ENCODE measurements at places on chromosomes 3 and 15. TPM values are rescaled to one million over a fixed set of nuclear protein-coding genes. Genes with fewer than 3 reads are reported as not detected.

Gene C2CD4B
- total RNA-seq = not detected

Gene CLDN1
- total RNA-seq = not detected

Gene IFT122
- total RNA-seq = 14.6 TPM

Gene NEK10
- 2.9 TPM for total RNA-seq

Gene GOLGA8T
- total RNA-seq = not detected

Gene DUOX1
- not detected for total RNA-seq

Gene SPSB4
- total RNA-seq = not detected

Gene PLA2G4E
- total RNA-seq = not detected

Gene ACP3
- not detected for total RNA-seq

Gene PLEKHO2
- total RNA-seq = 16.1 TPM

Gene CDCP1
- total RNA-seq = not detected

Gene GABRB3
- 11.4 TPM for total RNA-seq

Gene C3orf52
- total RNA-seq = not detected

Gene SLCO2A1
- total RNA-seq = not detected

Gene CHRD
- 1.8 TPM for total RNA-seq

Gene PLCB2
- total RNA-seq = 145 TPM

Gene RTP3
- not detected for total RNA-seq

Gene SLC2A2
- not detected for total RNA-seq

Gene ROPN1
- total RNA-seq = not detected

Gene STAB1
- total RNA-seq = not detected

Gene REC114
- not detected for total RNA-seq

Gene APOD
- total RNA-seq = 2.9 TPM

Gene GOLGA8A
- 26.8 TPM for total RNA-seq

Gene PPM1L
- under 0.01 TPM for total RNA-seq

Gene TMEM207
- not detected for total RNA-seq

Gene CLRN1
- not detected for total RNA-seq

Gene BMF
- total RNA-seq = 14.3 TPM

Gene GABRA5
- 159 TPM for total RNA-seq

Gene CKMT1A
- 3.8 TPM for total RNA-seq

Gene IGSF10
- 0.07 TPM for total RNA-seq

Gene MFGE8
- total RNA-seq = 114 TPM

Gene MAP1A
- 10.0 TPM for total RNA-seq

Gene ANKUB1
- total RNA-seq = not detected

Gene AQP9
- not detected for total RNA-seq

Gene GPR15
- not detected for total RNA-seq

Gene MLF1
- total RNA-seq = 91.5 TPM

Gene CCRL2
- 3.2 TPM for total RNA-seq

Gene CPB1
- not detected for total RNA-seq

Gene RFX7
- 6.3 TPM for total RNA-seq

Gene NME9
- not detected for total RNA-seq

Gene MOBP
- not detected for total RNA-seq

Gene DAZL
- not detected for total RNA-seq

Gene MCF2L2
- 0.31 TPM for total RNA-seq

Gene CCR8
- not detected for total RNA-seq

Gene P2RY1
- total RNA-seq = not detected

Gene FGD5
- total RNA-seq = 0.58 TPM

Gene ITIH3
- total RNA-seq = not detected

Gene CCR9
- not detected for total RNA-seq

Gene LMAN1L
- total RNA-seq = not detected
